ENCODE measurements at places on chromosomes 12 and 14.

DNA sequence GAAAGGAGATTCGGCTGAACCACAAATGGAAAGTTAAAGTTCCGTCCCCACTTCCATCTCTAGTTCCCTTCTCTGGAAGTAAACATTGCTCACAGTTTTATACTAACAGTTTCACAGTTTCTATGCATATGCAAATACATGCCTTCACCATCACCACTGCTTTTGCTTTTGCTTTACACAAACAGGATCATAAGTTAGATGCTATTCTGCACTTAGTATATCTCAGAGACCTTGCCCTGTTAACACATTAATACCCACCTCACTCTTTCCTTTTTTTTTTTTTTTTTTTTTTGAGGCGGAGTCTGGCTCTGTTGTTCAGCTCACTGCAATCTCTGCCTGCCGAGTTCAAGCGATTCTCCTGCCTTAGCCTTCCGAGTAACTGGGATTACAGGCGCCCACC is 890 bp downstream of the TEP1 start:
- peak; percentile 30 for DNase-seq

- DNase-seq: no peak
Observed at GRCh38 chr12:77239617-77240016, 174.2 kb upstream of the E2F7 start.

DNA sequence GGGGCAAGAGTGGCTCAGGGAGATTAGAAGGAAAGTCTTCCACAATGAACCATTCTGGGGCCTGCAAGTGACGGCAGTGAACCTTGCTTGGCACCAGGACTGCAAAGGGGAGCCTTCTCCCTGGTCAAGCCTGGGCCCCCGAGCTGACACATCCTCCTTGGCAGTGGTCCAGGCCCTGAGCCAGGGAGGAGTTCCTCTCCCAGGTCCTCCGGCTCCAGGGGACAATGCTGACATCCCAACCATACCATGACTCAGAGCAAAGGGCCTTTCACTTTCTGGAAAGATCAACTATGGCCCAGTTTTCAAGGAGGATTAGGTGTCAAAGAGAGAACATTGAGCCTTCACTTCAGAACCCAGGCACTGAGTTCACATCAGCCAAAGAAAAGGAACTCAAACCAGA is 756.5 kb upstream of the TBX3 start:
- no peak for DNase-seq

- DNase-seq: no peak
Observed at GRCh38 chr12:81956468-81956860, 197.3 kb upstream of the PPFIA2 start.

- DNase-seq: no peak
Observed at GRCh38 chr12:120216742-120217605, 16.1 kb upstream of the RPLP0 start.
